ENCODE measurements at places on chromosomes 5 and 9. TPM values are rescaled to one million over a fixed set of nuclear protein-coding genes. Genes with fewer than 3 reads are reported as not detected.

The CBY3 gene
- not detected for total RNA-seq

The MTRR gene
- total RNA-seq = 56.1 TPM

DNA sequence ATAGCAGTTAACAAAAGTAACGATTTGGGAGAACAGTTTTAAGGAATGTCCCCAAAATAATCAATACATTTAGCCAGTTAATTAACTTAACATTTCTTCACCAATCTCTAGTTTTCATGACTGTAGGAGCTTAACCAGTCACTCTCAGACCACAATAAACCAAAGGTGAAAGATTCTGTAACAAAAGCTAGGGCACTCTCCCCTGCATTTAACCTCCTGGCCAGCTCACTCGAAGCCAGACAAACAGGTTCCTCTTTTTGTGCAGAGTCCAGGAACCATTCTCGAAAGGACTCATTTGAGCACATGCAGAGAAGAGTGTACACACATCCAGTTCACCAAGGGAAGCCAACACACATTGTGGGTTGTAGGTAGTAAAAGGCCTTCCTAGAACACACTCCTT is 6.5 kb downstream of the IL7R start:
- DNase-seq = no peak

DNA sequence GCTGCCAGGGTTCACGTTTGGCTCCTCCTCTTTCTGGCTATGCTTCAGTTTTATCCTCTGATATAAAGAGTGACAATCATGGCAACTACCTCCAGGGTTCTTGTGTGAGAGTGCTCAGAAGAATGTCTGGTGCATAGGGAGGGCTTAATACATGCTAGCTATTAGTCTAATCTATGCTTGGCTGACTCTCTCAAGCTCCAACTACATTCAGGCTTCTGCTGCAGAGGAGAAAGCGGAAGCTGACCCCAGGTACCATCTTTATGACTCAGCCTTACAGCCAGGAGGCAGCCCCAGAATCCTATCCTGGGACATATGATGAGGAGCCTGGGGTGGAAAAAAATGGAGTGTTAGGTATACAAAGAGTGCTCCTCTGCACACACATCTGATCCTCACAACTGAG is 32.1 kb upstream of the RASGRF2 start:
- no peak for DNase-seq

DNA sequence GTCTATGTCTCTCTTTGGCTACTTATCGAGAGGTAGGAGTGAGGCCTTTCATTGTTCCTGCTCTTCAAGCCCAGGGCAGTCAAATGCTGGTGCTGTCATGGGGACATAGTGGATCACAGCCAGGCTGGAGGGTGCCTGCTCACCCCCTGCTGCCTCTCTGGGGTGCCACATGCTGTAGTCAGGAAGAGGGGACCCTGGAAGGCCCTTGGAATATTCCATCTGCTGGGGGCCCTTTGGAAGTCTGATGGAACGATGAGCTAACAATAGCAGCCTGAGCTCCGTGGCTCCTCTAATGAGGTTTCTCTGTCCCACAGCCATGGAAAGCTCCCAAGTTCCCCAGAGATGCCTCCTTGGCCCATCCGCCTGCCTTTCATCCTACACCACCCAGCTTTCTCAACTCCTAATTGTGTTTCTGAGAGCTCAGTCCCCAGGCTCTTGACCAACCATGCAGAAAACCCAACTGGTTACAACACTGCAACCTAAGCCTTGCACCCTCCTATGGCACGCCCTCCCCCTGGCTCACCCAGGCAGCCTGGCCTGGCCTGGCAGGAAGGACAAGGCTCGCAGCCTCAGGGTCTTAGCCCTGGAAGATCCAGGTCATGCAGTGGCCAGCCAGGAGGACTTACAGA is 91.7 kb downstream of the NRG2 start:
- no peak for DNase-seq

Data from spleen (tissue), 13 donors.